HTR-8/SVneo (cell line): ENCODE measurements at places on chromosomes 6 and 20.

GRCh38 chr6:150373260-150373701 lies 4.5 kb downstream of the IYD start:
- DNase-seq = no peak

DNA sequence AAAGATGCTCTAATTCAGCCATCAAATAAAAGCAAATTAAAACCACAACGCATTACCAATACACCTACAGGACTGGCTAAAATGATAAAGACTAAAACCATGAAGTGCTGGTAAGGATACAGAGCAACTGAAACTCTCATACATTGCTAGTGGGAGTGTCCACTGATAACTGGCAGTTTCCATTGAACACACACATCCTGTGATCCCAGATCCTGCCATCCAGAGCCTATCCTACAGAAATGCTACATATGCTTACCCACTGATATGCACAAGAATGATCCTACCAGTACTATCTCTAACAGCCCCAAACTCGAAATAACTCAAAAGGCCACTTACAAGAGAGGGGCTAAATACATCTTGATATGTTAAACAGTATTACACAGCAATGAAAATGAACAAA lies 81.0 kb downstream of the FYN start:
- no peak for DNase-seq

GRCh38 chr6:150991487-150991886 lies 126.0 kb downstream of the MTHFD1L start:
- DNase-seq = no peak

- no peak for DNase-seq
Observed at GRCh38 chr20:15806105-15806504, 767.1 kb downstream of the KIF16B start.

GRCh38 chr20:52681288-52681687 lies 290.9 kb upstream of the TSHZ2 start:
- no peak for DNase-seq

DNA sequence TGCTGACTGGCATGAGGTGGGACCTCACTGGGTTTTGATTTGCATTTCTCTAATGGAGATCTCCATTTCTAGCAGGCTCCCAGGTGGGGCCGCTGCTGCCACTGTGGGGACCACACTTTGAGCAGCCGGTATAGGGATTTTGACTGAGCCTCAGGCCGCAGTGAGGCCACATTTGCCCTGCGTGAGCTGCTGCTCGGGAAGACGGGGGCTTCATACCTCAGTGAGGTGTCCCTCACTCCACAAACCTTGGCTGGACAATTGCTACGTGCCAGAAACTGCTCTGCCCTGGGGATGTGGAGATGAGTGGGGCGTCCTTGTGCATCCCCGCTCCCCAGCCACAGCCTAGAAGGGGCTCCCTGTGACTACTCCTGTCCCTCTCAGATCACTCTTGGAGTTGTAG lies 134.3 kb downstream of the ANKRD60 start:
- DNase-seq = no peak

GRCh38 chr6:28757429-28758045 lies 166.2 kb downstream of the TRIM27 start:
- DNase-seq = no peak

DNA sequence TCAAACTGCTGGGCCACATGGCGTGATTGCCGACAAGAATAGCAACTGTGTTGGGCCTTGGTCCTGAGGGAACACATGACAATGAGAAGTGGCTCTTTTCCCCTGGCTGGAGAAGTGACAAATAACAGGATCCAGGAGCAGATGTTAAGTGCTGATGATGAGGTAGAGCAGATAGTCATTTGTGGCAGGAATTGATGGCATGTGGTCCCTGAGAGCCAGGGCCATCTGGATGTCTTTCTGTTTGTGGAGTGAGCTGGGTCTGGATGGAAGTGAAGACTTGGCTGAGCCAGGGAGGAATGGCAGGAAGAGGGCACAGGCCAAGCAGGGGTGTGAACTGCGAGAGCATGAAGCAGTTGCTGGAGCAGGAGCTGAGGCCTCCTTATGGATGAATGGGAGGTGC lies 67.8 kb downstream of the SCAND1 start:
- DNase-seq = no peak

GRCh38 chr6:127289934-127290333 lies 23.3 kb downstream of the RNF146 start:
- DNase-seq = no peak

DNA sequence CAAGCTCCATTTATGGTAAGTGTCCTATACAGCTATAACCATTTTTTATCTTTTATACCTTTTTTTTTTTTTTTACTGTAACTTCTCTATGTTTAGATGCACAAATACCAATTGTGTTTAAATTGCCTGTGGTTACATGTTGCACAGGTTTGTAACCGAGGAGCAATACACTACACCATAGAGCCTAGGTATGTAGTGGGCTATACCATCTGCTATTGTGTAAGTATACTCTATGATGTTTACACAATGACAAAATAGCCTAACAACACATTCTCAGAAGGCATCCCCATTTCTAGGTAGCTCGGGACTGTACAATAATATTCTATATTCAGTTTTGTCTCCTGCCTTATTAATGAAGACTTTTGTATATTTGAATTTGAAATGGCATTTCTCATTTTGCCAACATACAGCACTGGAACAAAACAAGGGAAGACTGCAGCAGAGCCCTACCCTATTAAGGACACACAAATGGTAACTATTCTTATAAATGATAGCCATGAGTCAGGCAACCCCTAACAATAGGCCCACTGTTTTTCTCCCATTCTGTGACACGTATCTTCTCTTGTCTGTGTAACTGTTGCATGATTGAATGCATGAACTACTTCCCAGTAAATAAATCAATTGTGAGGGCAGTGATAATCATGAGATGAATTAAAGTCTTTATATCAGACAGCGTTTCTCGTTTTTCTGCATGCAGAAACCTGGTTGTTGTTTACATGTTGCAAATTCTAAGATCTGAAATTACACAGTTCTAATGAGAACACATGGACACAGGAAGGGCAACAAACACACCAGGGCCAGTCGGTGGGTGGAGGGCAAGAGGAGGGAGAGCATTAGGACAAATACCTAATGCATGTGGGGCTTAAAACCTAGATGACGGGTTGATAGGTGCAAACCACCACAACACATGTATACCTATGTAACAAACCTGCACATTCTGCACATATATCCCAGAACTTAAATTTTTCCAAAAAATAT lies 173.9 kb downstream of the EPM2A start:
- no peak for DNase-seq

GRCh38 chr6:26570027-26570809 lies 26.5 kb upstream of the ABT1 start:
- DNase-seq = no peak

DNA sequence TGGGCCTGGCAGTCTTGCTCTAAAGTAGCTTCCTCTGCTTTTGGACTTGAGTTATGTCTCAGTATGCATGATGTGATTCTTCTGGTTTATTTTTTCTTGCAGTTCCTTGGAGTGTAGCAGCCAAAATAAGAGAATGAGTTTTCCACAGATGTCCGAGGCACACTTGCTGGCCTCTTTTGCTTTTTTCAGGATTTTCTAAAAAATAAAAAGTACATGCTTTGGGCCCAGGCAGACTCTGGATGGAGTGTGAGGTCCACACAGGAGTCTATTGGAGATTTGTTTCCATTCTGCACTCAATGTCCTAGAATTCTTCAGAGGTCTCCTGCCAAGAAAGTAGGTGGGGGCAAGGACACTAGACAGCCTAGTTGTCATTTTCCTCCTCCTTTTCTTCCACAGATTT lies 477.6 kb downstream of the EPM2A start:
- DNase-seq = no peak

DNA sequence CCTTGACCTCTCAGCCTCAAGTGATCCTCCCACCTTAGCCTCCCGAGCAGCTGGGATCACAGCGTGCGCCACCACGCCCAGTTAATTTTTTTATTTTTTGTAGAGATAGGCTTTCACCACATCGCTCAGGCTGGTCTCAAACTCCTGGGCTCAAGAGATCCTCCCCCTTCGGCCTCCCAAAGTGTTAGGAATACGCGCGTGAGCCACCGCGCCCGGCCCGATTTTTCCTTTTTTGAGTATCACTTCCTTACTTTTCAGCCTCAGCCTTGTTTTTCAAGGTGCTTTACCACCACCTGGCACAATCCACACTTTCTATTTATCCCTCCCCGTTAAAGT lies 791 bp upstream of the STX11 start:
- DNase-seq = no peak

DNA sequence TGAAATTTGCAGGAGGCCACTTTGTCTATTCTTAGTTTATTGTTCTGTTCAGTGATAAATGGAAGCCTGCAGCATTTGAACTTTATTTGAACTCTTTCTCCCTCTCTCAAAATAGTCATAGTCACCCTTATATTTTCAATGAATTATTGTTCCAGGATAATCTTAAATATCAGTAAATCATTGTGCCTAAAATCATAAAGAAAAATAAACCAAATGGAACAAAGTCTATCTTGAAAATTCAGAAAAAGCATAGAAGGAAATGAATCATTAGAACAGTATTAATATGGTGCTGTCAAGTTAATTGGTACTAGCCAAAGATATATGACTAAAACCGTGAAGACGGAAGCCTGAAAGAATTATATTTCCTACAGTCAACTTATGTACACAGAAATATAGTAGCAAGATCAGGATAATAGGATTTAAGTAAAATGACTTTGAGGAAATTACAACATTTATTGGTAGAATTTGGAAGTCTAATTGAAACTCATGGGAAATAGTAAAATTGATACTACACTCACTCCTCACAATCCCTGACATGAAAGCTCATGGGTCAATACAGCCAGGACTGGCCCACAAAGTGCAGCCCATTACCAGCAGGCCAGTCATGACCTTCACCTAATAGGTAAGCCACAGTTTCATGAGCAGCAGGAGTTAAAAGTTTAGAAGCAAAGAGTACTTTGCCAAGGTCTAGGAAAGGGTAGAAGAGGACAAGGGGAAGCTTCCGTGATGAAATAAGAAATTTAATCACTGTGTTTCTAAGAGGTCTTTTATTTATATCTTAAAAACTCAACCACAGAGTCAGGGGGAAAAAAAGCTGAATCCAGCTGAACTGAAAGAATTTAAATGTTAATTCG lies 119.9 kb upstream of the ENPP5 start:
- no peak for DNase-seq

DNA sequence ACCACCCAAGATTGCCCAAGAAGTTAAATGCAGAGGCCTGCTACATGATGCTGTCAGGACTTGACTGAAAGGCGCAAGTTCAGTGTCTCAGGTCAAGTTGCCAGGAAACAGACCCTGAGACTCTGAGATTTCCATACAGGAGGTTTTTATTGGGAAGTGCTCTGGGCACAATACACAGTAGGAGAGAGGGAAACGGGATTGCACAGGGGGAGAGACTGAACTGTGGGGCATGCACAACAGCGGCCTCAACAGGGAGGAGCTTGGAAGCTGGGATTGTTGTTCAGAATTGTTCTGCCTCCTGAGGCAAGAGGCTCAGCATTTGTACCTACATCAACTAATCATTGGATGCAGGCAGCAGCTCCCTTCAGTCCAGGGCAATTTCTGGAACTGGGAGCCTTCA lies 6.7 kb downstream of the STX11 start:
- DNase-seq = no peak

DNA sequence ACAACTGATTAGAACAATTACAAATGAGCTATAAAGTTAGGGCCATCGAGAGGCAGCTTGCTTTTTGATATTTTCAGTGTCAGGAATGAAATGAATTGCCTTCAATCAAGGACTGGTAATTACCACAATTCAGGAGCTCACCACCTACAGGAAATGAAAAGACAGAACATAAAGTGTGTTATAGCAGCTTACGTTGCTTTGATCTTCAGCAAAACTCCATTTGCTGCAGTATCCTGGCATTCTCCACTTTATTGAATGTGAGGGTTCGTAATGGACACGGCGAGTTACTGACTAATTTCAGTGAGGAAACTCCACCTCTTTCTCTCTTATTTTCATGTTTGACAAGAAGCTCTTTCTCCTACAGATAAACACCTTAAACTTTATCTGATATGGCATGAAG lies 440.0 kb upstream of the HSF2 start:
- no peak for DNase-seq

DNA sequence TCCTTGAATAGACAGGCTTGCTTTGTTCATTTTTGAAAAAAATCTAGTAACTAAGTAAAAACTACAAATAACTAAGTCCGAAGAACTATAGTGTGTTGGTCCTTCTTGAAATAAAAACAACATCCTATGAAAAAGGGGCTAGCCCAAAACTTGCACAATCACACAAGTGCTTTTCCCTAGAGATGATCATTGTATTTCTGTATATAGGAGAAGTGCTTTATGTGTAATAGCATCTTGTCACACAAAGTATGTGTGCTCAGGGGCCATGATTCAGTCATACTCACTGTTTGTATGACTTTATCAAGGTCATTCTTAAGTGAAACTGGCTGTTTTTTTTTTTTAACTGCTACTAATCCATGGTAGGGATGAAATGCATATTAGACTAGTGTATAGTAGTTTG lies 179.8 kb downstream of the DTNBP1 start:
- DNase-seq = no peak

- DNase-seq = no peak
Observed at GRCh38 chr6:48835421-48835958, 627.6 kb downstream of the MMUT start.

DNA sequence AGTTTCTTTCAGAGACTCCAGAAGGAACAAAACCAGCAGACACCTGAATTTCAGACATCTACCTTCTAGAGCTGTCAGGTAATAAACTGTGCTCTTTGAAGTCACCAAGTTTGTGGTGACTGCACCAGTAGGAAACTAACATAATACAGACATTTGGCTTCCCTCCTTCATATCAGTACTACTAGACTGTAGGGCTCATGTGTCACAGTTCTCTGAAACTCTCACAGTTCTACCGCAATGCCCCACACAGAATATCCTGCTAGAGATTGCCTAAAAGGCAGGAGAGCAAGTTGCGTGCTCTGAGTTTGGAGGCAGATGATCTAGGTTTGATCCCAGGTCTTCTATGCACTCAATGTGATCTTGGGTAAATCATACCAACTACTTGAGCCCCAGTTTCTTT lies 205.0 kb upstream of the LRFN2 start:
- DNase-seq = no peak

- DNase-seq = no peak
Observed at GRCh38 chr20:49808753-49809152, 3.9 kb upstream of the SLC9A8 start.
